Neural crest cell (in vitro differentiated cells): ENCODE measurements at places on chromosomes 6 and 20.

GRCh38 chr6:169099411-169100202, 154.0 kb downstream of the THBS2 start:
- no peak for DNase-seq

GRCh38 chr6:170202416-170203135, 88.3 kb downstream of the DLL1 start:
- DNase-seq, result no peak

GRCh38 chr6:147164761-147165160, 39.5 kb upstream of the STXBP5 start:
- no peak for DNase-seq

DNA sequence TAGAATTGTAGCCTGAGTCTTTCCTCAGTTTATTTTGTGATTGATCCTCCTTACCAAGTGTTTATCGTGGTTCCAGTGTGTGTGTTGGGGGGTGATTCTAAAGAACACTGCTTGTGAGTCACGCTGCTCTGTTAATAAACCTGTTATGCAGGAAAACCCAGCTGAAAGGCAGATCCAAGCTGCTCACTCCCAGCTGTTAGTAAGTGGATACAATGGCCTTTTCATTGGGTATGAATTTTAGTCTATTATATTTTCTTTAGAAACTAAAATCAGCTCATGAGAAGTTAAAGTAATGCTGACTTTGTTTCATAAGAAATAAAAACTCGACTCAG, 12.2 kb upstream of the DSTN start:
- no peak for DNase-seq

- DNase-seq, result peak; percentile 84
Observed at GRCh38 chr6:18990059-18990978, 603.2 kb downstream of the RNF144B start.

GRCh38 chr6:126134491-126134890, 148.2 kb downstream of the TRMT11 start:
- no peak for DNase-seq

DNA sequence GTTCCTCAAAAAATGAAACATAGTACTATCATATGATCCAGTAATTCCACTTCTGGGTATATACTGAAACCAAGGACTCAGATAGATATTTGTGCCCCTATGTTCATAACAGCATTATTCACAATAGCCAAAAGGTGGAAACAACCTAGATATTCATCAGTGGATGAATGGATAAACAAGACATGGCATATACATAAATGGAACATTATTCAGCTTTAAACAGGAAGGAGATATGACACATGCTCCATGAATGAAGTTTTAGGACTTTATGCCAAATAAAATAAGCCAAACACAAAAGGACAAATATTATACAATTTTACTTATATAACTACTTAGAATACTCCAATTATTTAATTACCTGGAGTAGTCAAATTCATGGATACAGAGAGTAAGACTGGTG, 16.4 kb downstream of the PLCB1 start:
- DNase-seq, result no peak
